ENCODE measurements at places on chromosomes 5 and 9.

DNA sequence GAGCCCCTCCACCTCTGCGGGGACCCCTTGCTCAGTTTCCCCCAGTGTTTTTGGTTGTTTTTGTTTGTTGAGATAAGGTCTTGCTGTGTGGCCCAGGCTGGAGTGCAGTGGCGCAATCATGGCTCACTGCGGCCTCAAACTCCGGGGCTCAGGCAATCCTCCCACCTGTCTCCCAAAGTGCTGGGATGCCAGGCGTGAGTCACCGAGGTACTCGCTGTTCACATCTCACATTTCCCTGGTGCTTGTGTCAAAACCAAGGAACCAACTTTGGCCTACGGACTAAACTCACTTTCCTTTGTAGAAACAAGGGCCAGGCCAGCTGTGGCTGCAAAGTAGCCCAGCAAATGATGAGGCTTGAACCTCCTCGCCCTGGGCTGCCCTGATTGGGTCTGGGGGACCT is 9.7 kb upstream of the AJM1 start:
- no peak for DNase-seq

DNA sequence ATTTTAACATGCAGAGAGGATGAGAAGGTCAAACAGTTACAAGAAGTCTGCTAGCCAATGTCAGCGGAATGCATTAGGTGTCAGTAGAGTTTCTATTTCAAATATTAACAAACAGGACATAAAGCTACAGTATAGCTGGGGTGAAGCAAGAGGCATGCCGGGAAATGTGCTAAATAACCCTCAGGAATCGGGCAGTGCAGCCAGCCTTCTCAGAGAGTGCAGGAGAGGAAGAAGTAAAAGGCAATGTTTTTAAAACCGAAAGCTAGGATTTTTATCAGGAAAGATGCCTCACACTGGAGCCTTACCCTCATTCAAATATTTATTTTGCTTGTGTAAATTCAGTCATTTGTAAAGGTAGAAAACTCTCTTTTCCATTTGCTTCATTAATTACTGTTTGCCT is 59.1 kb upstream of the SH3GL2 start:
- no peak for DNase-seq

DNA sequence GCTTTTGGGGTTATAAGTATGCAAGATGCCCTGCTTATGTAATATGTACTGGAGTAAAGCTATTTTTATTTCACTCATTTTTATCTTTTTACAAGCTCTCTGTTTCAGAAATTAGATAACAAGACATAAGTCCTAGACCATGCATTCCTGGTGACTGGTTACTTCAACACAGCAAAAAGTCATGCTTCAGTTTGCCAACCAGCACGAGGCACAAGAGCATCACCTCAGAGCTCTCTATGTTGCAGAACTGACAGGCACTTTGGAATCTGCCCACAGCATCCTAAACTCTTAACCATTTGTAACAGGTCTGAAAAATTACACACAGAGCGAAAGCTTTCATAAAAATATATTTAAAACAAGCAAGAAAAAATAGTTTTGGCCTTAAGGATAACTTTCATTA is 112.8 kb downstream of the MARCHF11 start:
- no peak for DNase-seq

DNA sequence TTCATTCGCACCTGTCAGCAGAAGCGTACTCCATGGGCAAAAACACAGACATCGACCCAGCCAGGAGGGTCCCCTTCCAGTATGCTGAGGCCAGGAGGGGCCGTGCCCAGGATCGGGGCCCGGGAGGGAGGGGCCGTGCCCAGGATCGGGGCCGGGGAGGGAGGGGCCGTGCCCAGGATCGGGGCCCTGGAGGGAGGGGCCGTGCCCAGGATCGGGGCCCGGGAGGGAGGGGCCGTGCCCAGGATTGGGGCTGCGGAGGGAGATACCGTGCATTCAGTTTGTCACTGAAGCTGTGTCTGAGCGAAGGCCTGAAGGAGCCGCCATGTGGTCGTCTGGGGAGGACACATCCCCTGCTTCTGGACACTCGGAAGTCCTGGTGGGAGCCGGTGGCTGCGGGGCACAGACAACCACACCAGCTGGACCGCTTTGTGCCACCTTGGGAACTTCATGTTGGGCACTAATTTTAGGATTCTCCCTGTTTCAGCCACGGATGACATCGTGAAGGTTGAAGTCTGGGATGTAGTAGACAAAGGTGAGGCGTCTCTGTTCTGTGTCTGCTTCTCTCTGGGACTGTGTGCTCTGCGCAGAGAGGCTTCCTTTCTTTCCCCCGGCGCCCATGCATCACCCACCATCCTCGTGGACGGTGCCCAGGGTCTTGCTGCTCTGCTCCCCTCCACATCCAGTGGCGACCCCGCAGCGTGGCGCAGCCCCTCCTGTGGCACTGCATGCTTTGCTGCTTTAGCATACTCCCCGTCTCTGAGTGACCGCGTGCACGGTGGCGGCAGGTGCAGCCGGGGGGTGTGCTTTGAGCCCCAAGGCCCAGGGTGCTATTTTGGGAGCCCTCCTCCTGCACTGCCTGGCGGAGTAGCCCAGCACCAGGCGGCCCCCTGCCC is 16.7 kb upstream of the AJM1 start:
- no peak for DNase-seq

DNA sequence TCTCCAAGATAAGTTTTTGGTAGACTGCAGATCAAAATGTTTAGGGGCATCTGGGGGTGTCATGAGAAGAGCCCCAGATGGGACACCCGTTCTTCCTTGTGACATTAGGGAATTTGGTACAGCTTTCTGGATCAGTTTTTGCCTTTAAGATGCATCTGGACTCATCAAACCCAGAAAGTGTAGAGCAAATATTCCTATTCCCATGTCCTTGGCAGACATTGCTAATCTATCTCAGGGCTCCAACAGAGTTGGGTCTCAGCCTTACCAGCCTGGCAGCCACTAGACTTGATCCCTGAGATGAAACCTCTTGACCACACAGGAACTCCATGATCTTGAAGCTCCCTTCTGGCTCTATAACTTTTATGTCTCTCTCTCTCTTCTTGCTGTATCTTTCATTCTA is 35.6 kb downstream of the ERGIC1 start:
- DNase-seq = no peak

DNA sequence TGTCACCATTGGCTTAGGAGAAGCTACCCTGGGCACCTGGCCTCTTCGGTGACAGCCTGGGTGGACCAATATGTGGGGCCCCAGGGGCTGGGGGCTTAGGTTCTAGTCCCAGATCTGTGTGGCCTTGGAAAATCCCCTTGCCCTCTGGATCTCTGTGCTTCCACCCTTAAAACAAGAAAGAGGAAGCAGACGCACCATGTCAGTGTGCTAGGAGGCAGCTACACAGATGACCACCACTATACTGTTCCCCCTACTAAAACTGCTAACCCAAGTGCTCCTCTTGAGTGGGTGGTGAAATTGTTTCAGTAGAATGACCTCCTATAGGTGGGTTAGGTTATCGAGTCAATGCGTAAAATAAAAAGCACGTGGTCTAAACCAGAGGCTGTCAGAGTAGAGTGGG is 31.0 kb downstream of the AFAP1L1 start:
- no peak for DNase-seq

DNA sequence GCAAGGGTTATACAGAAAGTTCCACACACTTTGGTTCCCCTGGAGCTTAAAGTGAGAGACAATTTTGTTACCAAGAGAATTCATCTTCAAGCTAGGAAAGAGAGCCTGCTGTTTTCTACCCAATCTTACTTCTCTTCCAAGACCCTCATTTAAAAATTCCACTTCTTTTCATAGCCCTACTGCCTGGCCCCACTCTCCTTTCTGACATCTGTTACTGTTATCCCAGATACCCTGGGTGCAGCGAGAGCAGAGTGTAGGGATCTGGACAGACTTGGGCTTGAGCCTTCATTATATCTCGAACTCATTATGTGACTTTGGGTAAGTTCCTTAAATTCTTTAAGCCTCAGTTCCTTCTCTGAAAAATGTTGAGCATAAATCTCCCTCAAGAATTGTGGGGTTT is 263.1 kb downstream of the ASTN2 start:
- DNase-seq = no peak

- no peak for DNase-seq
These were observed 3.5 kb downstream of the RXFP3 start for GRCh38 chr5:33939556-33940262.

DNA sequence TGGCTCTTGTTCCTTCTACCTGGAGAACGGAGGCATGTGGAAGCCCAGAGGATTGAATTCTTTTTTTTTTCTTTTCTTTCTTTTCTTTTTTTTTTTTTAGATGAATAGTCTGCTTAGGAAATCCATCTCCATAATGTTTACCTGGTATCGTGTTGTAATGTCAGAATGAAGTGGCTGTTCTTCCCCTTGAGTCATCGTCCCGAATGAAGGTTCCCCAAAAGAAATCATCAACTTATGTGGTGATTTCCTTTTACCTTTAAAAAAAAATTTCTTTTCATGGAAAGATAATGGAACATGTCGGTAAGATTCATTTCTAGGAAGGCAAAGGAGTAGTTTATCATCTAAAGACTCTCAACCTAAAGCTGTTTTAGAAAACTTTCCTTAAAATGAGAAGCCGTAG is 59.7 kb downstream of the DOCK8 start:
- DNase-seq = no peak

- DNase-seq = no peak
These were observed 488 bp downstream of the POLR1E start for GRCh38 chr9:37486256-37486615.

DNA sequence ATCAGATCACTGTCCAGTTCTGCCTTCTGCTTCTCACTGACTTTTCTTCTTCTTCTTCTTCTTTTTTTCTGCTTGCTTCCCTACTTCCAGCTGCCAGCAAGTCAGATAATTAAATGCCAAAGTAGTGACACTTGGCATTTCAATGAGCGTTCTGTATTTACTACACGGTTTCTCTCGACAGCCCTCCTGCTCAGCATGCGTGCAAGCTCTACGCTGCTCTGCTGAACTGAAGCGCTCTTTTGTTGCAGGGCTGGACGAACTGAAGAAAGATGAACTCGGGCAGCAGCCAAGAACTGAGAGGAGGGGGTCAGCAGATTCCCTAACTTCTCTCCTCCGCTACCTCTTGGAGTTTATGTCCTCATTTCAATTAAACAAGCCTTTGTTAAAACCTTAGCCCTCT is 319.1 kb downstream of the GLIS3 start:
- DNase-seq = no peak

DNA sequence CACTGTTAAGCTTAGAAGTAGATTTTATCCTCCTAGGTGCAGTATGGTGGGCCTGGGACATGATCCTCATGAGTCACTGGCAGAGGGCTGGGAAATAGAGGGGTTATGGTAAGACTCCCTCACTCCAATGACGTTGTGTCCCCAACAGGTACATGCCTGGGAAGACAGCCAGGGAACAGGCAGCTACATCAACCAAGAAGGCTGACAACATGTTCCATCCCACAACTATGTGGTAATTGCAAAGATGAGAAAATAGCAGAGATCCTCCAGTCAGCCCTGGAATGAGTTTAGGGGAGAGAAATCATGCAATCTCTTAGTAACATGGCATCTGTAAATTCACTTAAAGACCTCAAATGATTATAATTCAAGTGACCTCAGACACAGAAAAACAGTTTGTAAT is 114.4 kb upstream of the LIFR start:
- no peak for DNase-seq

DNA sequence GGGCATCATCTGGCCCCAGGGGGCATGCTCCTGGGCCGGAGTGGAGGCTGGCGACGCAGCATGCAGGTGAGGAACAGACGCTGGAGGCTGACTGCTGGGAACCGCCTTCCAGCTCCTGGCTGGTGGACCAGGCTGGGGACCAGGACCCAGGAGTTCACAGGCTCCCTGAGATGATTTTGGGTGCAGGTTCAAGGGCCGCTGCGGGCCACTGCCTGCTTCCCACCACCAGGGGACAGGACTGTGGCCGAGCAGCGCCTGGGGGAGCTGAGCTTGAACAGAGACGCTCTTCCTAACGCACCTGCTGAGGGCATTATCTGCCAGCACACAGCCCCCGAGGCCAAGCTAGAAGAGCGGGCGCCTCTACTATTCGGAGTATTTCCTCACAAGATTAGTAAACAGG is 132.1 kb upstream of the RAPGEF1 start:
- no peak for DNase-seq

- DNase-seq = no peak
These were observed 64.5 kb upstream of the FRRS1L start for GRCh38 chr9:109231593-109231992.

GRCh38 chr5:135541807-135542502 is 6.2 kb upstream of the NEUROG1 start:
- DNase-seq = no peak

DNA sequence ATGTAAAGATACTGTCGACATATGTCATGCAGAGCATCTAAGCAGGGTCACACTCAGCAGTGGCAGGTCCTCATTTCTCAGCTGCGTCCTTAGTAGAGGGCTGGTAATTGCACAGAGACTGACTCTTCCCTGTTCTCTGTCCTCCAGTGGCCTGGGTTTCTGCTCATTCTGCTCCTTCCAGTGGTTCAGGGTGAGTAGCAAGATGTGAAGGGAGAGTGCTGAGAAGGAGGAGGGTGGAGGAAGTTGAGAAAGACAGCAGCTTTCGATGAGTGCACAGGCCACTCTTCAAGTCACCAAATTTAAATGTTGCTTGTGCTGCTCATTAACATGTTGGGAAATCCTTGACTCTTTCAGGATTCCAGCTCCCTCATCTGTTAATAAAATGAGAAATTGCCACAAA is 203.9 kb downstream of the FBXL7 start:
- no peak for DNase-seq

DNA sequence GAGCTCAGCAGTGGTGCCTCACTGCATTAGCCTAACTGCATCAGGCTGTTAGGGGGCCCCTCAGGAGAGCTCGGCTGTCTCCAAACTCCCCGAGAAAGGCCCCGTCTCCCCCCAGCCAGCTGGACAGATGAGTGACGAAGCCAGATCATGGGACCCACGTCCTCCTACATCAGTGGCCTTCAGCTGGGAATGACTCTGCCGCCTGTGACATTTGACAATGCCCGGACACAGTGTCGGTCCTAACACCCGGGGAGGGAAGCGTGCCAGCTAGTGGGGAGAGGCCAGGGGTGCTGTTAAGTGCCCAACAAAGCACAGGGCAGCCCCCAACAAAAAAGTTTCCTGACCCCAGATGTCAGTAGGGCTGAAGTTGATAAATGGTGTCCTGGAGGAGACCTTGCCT is 375.2 kb upstream of the IRX2 start:
- no peak for DNase-seq

- DNase-seq = no peak
These were observed 177.8 kb upstream of the STK32A start for GRCh38 chr5:147057051-147057450.

DNA sequence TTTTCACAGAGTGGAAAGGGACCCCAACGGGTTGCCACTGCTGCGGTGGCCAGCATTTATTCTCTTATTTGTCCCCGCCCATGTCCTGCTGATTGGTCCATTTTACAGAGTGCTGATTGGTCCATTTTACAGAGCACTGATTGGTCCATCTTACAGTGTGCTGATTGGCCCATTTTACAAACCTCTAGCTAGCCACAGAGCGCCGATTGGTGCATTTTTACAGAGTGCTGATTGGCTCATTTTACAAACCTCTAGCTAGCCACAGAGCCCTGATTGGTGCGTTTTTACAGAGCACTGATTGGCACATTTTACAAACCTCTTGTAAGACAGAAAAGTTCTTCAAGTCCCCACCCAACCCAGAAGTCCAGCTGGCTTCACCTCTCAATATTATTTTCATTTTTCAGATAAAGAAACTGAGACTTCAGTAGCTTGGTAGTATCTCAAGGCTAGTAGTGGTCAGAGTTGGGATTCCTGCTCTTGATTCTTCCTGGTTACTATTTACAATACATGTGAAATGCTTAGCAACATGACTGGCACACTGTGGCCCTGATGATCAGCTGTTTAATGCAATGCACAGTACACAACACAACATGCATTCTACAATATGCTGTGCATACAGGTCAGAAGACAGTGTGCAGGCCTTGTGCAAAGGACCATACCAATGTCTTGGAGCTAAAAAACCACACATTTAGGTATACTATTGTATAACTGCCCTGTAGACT is 63.6 kb upstream of the BOD1 start:
- no peak for DNase-seq
